Activated B cell treated with CpG ODN at 0.5 μM for 24 hours (primary cell): ENCODE measurements at places on chromosomes 2 and 18. TPM values are rescaled to one million over a fixed set of nuclear protein-coding genes. Genes with fewer than 3 reads are reported as not detected.

DNA sequence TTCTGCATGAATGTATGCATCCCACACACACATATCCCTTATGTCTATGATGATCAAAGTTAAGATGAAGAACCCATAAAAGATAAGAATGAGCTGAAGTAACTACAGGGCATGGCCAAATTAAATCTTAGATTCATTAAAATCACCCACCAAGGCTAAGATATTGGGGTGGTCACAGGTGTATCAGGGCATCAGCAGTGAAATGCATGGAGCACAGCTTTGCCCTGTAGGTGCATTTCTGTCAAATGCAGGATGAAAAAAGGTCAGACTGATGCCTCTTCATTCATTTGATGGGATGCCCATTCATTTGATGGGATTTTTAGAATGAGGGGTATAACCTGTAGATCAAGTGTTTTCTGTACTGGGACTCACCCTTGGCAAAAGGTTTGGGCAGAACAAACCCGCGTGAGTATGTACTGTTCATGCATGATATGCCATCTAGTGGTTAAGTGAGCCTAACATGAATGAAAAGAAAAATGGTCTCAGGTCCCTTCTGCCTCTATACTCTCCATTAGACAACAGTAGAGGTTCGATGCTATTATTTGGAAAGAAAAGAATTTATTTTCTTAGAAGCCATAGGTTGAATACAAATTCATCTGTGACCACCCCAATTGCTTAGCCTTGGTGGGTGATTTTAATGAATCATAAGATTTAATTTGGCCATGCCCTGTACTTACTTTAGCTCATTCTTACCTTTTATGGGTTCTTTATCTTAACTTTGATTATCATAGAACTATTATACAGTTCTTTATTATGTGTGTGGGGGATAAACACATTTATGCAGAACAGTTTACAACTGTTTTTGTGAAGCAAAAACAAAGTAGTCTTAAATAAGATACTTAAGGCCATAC, 43.2 kb upstream of the NOSTRIN start:
- no peak for DNase-seq

Gene CNDP1
- 0.15 and 0.33 TPM in 2 replicates for total RNA-seq

DNA sequence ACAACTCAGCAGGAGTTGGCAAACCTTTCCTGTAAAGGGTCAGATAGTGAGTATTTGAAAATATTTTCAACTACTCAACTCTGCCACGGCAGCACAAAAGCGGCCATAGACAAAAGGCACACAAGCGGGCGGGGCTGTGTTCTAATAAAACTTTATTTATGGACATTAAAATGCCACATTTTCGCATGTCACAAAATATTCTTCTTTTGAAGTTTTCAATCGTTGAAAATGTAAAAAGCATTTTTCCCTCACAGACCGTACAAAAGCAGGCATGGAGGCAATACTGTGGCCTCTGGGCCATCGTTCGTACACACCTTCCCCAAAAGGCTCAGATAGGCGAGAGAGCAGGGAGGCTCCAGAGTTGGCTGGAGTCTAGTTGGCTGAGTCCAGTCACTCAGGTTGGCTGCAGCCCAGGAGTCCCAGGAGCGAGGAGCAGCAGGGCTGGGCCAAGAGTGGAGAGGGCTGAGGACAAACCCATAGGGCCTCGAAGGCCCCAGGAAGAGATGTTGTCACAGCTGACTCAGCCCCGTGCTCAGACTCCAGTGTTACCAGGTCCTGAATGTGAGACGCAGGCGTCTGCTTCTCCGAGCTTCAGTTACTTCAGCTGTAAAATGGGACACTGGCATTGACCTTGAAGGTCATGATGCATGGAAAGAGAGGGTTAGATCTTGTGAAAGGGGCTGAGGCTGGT, 42.5 kb downstream of the SDC1 start:
- no peak for DNase-seq

- DNase-seq, result no peak
Measured at GRCh38 chr2:231662811-231663457, 45.4 kb upstream of the PTMA start.

Gene EVX2
- not detected in 2 replicates for total RNA-seq

Gene IL36A
- total RNA-seq, result not detected in 2 replicates

DNA sequence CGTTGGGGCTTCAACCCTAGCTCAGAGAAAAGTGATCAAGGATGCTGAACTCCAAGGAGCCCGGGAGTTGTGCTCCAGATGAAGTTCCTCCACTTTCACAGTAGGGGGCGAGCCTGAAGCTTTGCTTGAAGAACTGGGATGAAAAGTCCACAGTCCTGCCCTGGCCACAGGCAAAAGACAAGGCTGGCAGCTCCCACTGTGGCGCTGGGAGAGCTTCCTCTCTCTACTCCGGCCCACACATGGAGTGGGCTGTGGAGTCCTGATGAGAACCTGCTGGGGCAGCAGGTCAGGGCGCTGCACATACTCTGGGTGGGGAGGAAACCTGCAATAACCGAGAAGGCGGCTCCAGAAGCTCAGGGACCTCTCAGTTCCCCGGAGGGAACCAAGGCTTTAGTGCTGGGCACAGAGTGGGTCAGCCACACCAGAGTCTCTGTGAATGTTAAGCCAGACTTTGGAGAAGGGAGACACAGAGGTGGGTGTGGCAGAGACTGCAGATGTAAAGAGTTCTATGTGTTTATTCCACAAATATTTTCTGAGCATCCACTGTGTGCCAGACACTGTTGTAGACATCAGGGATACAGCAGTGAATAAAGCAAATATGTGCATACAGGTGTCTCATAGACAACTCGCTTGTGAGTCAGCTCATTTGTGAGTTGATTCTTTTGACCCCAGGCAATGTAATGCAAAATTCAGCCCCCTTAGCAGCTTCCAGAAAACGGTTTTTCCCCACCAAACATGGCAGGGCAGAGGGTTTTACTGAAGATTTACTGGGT, 48.0 kb upstream of the MRPL33 start:
- DNase-seq, result no peak

DNA sequence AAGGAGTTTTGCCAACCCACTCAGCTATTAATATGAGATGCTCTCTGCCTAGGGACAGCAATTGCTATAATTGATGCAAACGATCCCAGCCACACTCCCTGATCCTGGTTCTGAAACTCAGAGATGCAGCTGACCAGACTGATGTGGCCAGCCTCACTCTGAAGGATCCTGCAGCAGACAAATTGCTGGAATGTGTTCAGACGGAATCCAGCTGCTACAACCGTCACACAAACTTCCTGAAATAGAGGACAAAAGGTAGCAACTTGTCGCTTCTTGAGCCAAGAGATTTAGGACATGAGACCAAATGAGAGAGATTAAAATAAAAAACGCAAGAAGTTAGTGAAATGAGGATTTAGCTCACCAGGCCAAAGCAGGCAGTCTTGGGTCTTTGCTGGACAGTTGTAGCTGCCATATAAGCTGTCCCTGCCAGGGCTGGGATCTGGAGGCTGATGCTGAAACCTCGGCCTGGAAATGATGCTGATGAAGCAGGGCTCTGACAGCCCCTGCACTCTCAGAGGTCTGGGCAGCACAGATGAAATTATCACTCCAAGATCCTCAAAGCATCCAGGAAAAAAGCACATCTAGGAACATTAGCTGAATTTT, 8.3 kb upstream of the YWHAQ start:
- no peak for DNase-seq

DNA sequence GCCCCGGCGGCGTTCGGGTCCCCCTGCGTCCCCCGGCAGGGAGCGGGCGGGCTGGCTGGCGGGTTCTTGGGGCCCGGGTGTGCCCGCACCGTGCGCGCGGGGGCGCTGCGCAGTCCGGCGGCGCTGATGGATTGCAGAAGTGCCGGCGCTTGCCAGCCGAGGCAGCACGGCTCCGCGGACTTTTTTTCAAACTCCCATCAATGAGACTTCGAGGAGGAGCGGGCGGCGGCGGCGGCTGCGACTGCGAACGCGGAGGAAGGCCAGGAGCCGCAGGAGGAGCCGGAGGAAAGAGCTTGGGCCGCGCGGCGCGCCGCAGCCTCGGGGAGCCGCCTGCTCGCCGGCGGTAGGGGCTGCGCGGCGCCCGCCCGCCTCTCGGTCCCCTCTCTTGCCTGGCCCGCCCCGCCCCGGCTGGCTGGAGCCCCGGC, at the start of gene GLI2:
Gene GLI2, plus strand, starts transcription at position 123 of the 425 bp plus-strand sequence. CDS start 61,453 bp downstream, outside the sequence.
- DNase-seq, result no peak

GRCh38 chr2:228140934-228141528, 40.5 kb downstream of the SPHKAP start:
- no peak for DNase-seq

DNA sequence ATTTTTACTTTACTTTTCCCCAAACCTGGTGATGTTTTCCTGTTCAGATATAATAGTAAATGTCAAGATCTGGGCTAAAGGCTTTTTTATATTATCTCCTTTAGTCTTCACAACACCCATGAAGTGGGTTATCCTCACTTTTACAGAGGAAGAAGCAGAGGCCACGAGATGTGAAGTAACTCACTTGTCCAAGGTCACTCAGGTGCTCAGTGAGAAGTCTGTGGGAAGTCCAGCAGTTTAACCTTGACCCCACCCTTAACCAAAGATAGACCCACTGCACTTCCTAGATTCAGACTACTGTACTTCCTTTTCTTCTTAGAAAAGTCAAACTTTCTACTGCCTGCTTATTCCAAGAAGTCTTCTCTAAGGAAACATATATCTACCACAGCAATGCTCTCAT, 56.3 kb upstream of the STAT1 start:
- no peak for DNase-seq

DNA sequence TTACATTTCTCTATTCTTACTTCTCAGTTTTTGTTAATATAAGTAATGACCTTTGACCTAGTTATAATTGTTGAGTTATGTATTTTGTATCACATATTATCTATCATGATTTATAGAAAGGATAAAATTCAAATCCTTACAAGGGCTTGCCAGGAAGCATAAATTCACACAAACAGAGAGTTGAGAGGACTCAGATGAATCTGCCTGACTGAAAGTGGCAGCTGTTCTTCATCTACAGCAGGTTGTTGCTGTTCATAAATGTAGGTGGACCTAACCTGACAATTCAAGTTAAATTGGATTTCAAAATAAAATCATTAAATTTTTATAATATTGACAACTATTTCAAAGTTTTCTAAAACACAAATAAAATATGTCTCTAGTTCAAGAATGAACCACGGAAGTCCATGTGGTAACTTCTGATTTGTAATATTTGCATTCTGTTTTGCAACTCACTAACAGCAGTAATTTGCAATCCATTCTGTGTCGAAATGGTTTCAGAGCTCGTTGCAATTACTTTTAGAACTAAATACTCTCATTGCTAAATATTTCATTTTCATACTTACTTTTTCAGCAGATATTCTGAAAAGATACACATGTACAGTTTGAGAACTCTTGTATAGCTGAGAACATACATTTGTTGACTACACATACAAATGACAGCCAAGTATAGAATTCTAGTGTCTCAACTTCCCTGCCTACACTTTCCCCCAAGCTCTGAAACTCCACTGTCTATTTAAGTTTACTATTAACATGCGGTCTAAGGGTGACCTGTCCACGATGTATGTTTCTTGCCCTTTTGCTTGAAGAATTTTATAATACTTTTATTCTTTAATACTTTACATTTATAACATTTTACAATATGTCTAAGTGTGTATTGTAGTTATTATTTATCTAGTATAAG, 25.7 kb downstream of the SCN7A start:
- DNase-seq, result no peak

GRCh38 chr2:29520001-29520400, 401.4 kb downstream of the ALK start:
- no peak for DNase-seq

Gene SPP2
- total RNA-seq, result not detected in 2 replicates

GRCh38 chr2:47598476-47598875, 184.5 kb upstream of the MSH6 start:
- no peak for DNase-seq

DNA sequence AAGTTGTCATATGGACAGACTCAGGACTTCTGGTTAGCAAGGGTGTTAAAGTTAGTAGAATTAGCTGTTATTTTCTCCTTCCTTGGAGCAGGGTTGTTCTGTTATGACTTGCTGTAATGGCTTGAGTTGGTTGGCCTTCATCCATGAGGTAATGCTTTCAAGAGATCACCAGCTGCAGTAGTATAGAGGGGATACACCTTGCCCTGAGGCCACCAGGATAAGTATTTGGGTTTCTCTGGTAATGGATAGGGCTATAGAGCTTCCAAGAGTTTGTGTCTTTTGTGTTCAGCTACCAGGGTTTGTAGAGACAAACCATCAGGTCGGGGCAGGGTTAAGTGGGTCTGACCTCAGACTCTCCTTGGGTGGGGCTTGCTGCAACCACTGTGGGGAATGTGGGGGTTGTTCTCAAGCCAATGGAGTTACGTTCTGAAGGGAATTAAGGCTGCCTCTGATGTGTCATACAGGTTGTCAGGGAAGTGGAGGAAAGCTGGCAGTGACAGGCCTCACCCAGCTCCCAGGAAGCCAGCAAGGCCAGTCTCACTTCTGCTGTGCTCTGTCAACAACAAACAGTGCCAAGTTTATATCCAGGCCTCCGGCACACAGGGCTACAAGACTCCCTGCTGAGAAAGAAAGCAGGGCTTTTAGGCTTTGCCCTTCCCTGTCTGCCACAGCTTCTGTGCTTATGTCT, 356.6 kb downstream of the SPAG16 start:
- DNase-seq, result no peak

Gene TTR
- not detected in 2 replicates for total RNA-seq

DNA sequence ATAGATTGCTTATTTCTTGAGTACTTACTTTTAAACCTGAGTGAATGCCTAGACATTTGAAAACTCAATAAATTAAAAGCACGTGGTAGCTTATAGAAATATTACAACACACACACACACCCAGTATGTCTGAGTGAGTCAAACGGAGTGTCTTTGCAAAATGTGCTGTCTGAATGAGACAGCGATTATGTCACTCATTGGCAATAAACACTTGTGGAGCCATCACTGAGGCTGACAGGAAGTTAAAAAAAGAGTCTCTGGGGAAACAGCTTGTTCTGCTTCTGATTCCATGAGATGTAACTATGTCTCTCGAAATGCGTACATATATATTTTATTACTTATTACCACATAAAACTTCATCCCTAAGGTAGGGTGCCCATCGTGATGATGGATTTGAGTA, 22.3 kb upstream of the VPS4B start:
- no peak for DNase-seq

- DNase-seq, result no peak
Measured at GRCh38 chr2:83565181-83565580, 893.9 kb downstream of the SUCLG1 start.

Gene GPR75
- 5.7 and 6.3 TPM in 2 replicates for total RNA-seq

Gene VWC2L
- total RNA-seq, result not detected in 2 replicates

- DNase-seq, result no peak
Measured at GRCh38 chr18:63109802-63110201, 209.8 kb downstream of the BCL2 start.

- DNase-seq, result no peak
Measured at GRCh38 chr2:19797871-19798270, 103.9 kb downstream of the TTC32 start.

Gene CRYGA
- not detected in 2 replicates for total RNA-seq

DNA sequence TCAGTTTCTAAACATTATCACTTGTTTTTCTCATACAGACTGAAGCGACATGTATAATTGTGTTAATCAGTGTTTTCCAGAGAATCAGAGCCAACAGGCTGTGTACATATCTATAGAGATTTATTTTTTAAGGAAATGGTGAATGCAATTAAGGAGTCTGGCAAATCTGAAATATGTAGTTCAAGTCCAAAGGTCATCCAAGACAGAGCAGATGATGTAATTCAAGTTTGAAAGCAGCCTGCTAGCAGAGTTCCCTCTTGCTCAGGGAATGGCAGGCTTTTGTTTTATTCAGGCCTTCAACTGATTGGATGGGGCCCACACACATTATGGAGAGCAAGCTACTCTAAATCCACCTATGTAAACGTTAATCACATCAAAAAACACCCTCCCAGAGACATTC, 282.6 kb downstream of the CBLN2 start:
- no peak for DNase-seq

Gene MMADHC
- 69.6 and 72.0 TPM in 2 replicates for total RNA-seq

GRCh38 chr2:108460345-108461037, 11.5 kb downstream of the GCC2 start:
- no peak for DNase-seq
